A172 (cell line): ENCODE measurements at places on chromosomes 2 and 18. TPM values are rescaled to one million over a fixed set of nuclear protein-coding genes. Genes with fewer than 3 reads are reported as not detected.

Gene SIX3
- total RNA-seq, result not detected in 2 replicates

Gene NOL4
- total RNA-seq, result not detected in 2 replicates

Gene RAB17
- total RNA-seq, result 1.6 and 4.1 TPM in 2 replicates

Gene GALNT13
- 0.05 and 0.36 TPM in 2 replicates for total RNA-seq

Gene NPHP1
- total RNA-seq, result 17.4 and 25.7 TPM in 2 replicates

Gene ALK
- 0.07 and 0.26 TPM in 2 replicates for total RNA-seq

Gene LRRTM1
- total RNA-seq, result not detected in 2 replicates

Gene CD207
- 0.14 TPM in 1 of 2 replicates, not detected in the other for total RNA-seq

Gene TMEM247
- total RNA-seq, result not detected in 2 replicates

Gene IL1F10
- total RNA-seq, result not detected in 2 replicates

Gene ATF2
- 41.1 and 43.1 TPM in 2 replicates for total RNA-seq

Gene TUBA3E
- not detected in 2 replicates for total RNA-seq

Gene ALPP
- total RNA-seq, result 0.84 and 2.1 TPM in 2 replicates

Gene IGFBP2
- total RNA-seq, result 42.8 and 56.6 TPM in 2 replicates

Gene PAPOLG
- 17.0 and 19.2 TPM in 2 replicates for total RNA-seq

Gene SLC38A11
- not detected in 2 replicates for total RNA-seq

Gene TMEM200C
- total RNA-seq, result not detected in 2 replicates

Gene GREB1L
- total RNA-seq, result 3.5 and 4.0 TPM in 2 replicates

Gene LTBP1
- total RNA-seq, result 12.1 and 14.0 TPM in 2 replicates

Gene CCBE1
- total RNA-seq, result 6.5 and 8.3 TPM in 2 replicates

Gene DPYSL5
- total RNA-seq, result 8.4 and 9.1 TPM in 2 replicates

Gene IL1RN
- 0.41 TPM in 1 of 2 replicates, not detected in the other for total RNA-seq

Gene SLC4A5
- total RNA-seq, result 0.07 TPM in 1 of 2 replicates, not detected in the other

Gene CHRNA1
- total RNA-seq, result not detected in 2 replicates

Gene GCC2
- total RNA-seq, result 15.4 and 22.0 TPM in 2 replicates

Gene ZNF396
- 0.33 and 0.57 TPM in 2 replicates for total RNA-seq

Gene PROKR1
- total RNA-seq, result not detected in 2 replicates

Gene LRRFIP1
- 62.0 and 73.3 TPM in 2 replicates for total RNA-seq

Gene HRH4
- not detected in 2 replicates for total RNA-seq

Gene CCDC68
- 0.07 TPM in 1 of 2 replicates, not detected in the other for total RNA-seq

Gene CFAP210
- total RNA-seq, result not detected in 2 replicates

Gene USP34
- total RNA-seq, result 91.0 and 101 TPM in 2 replicates

Gene FEV
- total RNA-seq, result not detected in 2 replicates

Gene FHOD3
- 13.0 and 19.3 TPM in 2 replicates for total RNA-seq

Gene MAP3K2
- total RNA-seq, result 43.3 and 47.5 TPM in 2 replicates

Gene CPLX4
- not detected in 2 replicates for total RNA-seq

Gene CSRNP3
- 2.8 and 4.0 TPM in 2 replicates for total RNA-seq

Gene UGT1A4
- not detected in 2 replicates for total RNA-seq

Gene CD8A
- not detected in 2 replicates for total RNA-seq

Gene VAMP5
- total RNA-seq, result 36.2 and 51.0 TPM in 2 replicates

Gene PSMA8
- not detected in 2 replicates for total RNA-seq

Gene NTSR2
- not detected in 2 replicates for total RNA-seq

Gene PCBP1
- 24.3 and 26.3 TPM in 2 replicates for total RNA-seq

Gene CNTNAP5
- total RNA-seq, result not detected in 2 replicates
